NCI-H1105 (cell line): ENCODE measurements at places on chromosomes 2 and 18.

GRCh38 chr2:48452108-48452507 lies 77.8 kb upstream of the STON1 start:
- peak; percentile 45 for DNase-seq

DNA sequence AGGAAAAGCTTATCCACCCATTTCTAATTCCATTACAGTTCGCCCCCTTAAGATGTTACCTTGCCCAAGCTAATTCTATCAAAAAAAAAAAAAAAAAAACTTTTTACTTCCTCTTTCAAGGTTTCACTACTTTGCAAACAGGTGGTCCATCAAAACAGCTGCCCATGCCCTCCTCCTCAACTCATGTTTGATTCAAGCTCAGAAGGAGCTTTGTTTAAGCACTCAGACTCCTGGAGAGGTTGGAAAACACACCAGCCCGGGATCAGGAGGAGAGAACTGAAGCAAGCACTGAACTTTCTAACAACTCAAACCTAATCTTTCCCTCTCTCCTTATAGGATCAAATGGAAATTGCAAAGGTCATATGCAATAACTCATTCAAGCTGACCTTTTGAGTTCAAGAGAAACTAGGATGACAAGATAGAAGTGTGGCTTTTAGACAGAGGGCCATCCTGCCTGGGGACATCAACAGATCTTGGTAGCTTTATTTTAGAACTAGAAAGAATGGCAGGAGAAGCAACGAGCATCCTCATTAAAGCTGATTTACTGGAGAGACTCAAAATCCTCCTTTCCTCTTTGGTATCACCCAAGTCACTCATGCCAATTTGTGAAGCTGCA lies 28.3 kb upstream of the FZD7 start:
- DNase-seq, result no peak

- DNase-seq, result no peak
These were observed 29.2 kb downstream of the ATP6V1C2 start for GRCh38 chr2:10750610-10751009.

DNA sequence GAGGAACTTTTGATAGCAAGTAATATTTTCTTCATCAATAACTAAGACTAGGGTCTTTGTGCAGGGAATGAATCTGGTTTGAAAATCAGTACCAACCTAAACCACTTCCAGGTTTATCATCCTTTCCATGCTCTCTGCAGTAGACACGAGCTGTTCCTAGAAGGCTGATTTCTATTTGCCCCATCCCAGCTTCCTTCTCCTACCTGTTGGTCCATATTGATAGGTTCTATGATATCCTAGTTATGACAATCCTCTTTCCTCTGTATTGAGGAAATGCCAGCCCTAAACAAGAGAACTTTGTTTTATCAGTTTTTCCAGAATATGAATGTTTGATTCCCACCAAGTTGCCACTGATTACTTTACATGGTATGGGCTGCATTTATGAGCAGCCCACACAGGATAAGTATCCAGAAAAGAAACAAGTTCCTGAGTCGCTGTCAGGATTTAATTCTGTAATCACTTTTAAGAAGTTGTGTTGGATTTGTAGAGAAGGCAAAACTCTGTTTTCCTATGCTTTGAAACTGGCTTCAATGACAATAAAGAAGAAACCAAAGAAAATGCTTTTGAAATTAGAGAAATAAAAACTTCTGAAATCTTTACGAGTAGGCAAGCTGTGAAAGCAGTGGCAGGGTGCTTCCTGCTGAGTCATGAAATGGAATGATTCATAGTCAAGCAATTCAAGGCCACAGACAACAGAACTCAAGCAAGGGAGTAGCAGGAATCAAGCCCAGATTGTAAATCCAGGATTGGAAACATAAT lies 37.3 kb upstream of the TANK start:
- DNase-seq, result no peak

- no peak for DNase-seq
These were observed 42.8 kb downstream of the METTL8 start for GRCh38 chr2:171390941-171391516.

GRCh38 chr18:54881229-54881768 lies 53.0 kb downstream of the RAB27B start:
- no peak for DNase-seq

GRCh38 chr18:48997985-48998831 lies 47.4 kb upstream of the SMAD7 start:
- DNase-seq, result no peak

DNA sequence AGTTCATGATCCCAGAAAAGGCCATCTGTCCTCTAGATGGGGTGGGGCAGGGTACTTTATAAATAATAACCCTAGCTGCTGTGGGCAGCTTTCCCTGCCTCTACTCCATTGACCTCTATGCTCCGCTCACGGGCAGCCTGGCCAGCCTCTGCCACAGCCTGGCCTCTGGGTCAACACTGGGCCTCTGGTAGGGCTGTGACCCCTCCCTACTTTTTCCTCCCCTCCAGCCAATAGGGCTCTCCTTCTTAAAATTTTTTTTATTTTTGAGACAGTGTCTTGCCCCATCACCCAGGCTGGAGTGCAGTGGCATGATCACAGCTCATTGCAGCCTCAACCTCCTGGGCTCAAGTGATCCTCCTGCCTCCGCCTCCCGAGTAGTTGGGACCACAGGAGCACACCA lies 4.1 kb upstream of the GAREM2 start:
- DNase-seq, result no peak

DNA sequence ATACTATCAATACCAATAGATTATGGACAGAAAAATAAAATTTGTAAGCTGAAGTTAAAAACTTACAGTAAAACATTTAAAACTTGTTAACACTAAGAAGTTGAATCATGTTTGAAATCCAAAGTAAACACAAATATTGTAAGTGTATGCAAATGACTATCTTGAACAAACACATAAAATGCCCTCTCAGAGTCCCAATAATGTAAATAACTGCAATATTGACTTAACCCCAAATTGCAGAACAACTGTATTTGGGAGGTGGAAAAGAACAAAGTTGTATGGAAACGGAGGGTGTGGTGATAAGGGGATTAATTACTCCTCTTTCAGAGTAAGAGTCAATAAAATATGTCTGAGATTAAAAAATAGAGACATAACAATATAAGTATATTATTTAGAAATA lies 140.0 kb upstream of the NOL4 start:
- DNase-seq, result no peak
